ENCODE measurements at places on chromosomes 1 and 21.

DNA sequence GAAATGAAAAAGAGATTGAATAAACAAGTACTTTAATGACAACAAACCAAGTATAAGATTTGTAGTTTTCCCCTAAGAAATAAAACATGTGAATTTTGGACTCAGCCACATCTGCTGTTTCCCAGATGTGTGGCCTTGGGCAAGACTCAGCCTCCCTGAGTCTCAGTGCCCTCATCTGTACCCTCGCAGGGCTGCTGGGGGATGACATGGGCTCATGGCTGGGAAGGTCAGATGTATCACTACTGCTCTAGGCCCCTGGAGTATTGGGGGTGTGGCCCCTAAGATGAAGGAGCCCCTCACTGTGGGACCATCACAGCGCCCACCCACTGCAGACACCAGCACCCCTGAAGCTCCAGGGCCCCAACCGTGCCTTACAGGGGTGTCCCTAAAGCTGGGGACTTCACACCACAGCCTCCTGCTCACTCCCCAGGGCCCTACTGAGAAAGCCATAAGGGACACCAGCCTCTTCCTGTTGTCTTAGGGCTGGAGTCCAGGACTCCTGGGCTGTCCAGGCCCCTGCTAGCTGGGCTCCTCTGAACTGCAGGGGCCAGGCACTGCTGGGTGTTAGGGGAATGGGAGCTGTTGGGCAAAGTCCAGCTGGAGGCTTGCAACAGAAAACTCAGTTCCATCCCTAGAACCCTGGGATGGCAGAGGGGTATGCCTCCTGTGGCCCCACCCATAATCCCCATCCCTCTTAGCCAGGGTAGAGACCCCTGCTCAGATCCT is 104.0 kb upstream of the WNT4 start:
- no peak for DNase-seq

GRCh38 chr21:44636209-44637017 is 743 bp upstream of the KRTAP10-10 start:
- DNase-seq = no peak

DNA sequence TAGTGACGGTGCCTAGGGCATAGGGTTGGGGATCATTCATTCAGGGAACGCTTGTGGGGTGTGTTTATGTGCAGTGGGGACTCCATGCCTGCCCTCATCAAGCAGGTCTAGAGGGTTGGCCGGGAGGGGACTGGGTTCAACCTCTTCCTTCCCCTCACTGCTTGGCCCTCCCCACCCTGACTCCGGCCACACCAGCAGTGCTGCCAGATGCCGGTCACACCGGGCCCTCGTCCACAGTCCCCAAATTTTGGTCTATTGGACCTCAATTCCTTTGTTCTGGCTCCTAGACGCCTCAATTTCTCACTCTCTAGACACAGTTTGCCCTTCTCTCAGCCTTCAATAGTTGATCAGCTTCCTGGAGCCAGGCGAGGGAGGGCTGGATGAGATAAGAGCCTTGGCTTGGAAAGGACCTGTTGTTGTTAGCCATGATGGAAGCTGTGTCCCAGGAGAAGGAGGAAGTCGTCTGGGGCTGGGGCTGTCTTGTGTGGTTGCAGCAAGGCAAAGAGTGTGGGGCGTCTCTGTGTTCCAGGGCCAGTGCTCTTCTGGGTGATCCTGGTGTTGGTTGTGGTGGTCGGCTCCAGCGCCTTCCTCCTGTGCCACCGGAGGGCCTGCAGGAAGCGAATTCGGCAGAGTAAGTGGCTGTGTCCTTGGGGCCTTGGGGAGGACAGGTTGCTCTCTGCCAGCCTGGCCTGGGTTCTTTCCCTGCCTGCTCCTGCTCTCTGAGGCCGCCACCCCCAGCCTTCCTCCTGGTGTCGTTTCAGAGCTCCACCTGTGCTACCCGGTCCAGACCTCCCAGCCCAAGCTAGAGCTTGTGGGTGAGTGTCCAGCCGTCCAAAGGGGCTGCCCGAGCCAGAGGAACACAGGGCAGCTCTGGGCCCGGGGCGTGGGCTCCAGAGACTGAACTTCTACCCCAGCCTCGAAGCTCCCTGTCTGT is 41.1 kb upstream of the TNFRSF1B start:
- DNase-seq = no peak

DNA sequence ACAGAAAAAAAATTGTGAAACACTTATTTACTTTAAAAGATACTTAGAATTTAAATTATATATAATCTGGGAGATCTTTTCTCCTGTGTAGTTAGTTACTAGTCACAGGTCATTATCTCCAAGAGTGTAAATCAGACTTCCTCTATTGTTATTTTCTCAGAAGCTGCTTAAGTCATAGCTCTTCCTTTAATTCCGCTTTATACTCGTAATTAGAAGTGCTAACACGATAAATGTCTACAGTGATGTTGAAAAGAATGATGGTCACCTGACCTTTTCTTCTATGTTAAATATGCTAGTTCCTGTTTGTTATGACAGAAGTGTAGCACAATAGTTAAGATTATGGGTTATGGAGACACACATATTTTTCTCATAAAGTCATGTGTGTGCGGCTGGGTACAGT is 123.6 kb downstream of the TGFB2 start:
- no peak for DNase-seq

GRCh38 chr1:89037186-89037585 is 14.5 kb upstream of the GBP3 start:
- DNase-seq = no peak

DNA sequence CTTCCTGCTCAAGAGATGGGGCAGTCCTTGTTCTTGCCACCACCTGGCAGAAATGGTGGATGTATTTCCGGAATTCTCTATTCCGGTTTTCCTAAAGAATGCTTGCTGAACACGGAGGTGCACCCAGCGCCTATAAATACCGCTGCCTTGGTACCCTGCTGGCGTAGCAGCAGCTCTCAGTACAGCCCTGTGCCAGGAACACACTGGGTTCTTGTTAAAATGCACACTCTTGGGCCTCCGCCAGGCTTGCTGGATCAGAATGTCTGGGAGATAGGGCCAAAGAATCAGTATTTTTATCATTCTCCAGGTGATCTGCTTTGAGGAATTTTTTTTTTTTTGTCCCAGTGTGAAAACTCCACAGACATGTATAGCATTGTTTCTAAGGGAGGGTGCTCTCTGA is 54.2 kb downstream of the IGSF5 start:
- no peak for DNase-seq

GRCh38 chr21:24112020-24112419 is 1495.3 kb downstream of the MRPL39 start:
- no peak for DNase-seq

- no peak for DNase-seq
These were observed 103.5 kb downstream of the RPE65 start for GRCh38 chr1:68346188-68346808.

DNA sequence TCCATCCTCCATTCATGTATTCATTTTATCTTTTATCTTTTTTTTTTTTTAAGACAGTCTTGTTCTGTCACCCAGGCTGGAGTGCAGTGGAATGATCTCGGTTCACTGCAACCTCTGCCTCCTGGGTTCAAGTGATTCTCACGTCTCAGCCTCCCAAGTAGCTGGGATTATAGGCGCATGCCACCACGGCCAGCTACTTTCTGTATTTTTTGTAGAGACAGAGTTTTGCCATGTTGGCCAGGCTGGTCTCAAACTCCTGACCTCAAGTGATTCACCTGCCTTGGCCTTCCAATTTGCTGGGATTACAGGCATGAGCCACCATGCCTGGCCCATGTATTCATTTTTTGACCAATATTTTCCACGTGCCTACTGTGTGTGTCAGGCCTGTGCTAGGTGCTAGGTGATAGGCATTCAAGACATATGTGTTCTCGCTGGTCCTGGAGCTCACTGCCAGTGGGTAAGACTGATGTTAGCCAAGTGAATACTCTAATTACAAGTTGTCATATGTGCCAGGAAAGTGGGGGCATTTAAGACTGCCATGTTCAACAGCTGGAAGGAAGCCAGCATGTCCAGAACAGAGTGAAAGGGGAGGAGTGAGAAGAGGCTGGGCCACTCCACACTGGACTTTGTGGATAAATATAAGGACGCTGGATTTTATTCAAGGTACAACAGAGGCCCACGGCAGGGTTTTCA is 5.3 kb upstream of the CELSR2 start:
- no peak for DNase-seq

DNA sequence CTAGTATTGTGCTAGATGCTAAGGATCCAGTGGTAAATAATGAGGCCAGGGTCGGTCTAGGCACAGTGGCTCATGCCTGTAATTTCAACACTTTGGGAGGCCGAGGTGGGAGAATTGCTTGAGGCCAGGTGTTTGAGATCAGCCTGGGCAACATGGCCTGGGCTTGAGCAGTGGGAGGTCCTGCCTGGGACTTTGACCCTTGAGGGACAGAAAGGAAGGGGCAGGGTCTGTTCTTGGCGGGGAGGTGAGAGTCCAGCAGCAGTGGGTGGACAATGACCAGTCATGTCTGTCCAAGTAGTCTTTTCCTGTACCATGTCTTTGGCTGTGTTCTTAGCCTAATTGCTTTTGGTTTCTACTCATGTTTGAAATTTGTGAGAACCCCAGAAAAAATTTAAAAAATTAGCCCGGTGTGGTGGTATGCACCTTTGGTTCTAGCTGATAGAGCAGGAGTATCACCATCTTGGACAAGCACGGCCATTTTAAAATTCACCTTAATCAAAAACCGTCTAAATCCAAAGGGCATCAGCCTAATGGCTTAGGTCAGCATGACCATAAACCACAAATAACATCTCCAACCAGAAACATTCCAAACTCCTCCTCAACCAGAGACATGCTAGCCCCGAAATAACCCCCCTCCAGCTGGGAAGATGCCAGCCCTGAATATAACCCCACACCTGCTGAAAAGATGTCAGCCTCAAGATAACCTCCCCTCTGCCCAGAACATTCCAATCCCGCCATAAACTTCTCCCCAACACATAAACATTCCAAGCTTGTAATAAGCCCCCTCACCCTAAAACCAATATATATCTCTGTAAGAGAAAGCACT is 6.8 kb upstream of the AK2 start:
- no peak for DNase-seq

DNA sequence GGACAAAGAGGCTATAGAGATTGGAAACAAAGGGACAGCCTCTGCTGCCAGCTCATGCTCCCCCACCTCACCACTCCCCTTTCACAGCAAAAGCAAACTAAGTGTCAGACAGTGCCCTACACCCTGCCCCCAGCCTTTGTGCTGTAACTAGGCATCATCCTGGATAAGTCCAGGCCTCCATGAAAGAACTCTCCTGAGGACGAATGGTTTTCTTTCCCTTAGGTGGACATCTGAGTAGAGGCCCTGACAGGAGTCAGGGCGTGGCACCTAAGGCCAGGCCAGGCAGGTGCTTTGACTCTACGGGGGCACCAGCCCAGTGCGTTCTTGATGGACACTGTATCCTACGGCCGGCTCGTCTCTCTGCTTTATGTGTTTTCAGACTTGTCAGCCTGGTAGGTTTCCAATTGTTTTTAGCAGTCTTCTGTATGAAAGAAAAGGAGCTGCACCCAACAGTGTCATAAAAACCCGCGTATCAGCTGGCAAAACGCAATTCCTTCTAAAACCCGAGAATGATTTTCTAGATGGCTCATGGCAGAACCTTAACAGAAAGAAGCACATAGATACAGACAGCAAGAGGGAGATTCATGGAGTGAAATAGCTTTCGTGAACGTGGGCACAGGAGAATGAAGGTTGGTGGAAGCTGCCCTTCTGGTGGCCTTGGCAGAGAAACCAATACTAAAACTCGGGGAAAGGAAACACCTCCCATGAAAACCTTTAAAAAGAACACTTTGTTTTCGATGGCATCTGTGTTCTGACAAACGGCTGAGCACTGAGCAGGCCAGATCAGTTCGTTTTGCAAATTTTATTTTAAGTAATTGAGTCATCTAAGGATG is 51.7 kb upstream of the AJAP1 start:
- no peak for DNase-seq

GRCh38 chr1:56508523-56508983 is 70.8 kb downstream of the PLPP3 start:
- no peak for DNase-seq

- DNase-seq = no peak
These were observed 173.2 kb downstream of the COP1 start for GRCh38 chr1:176033881-176034280.

GRCh38 chr1:72062584-72062983 is 219.8 kb downstream of the NEGR1 start:
- DNase-seq = no peak

DNA sequence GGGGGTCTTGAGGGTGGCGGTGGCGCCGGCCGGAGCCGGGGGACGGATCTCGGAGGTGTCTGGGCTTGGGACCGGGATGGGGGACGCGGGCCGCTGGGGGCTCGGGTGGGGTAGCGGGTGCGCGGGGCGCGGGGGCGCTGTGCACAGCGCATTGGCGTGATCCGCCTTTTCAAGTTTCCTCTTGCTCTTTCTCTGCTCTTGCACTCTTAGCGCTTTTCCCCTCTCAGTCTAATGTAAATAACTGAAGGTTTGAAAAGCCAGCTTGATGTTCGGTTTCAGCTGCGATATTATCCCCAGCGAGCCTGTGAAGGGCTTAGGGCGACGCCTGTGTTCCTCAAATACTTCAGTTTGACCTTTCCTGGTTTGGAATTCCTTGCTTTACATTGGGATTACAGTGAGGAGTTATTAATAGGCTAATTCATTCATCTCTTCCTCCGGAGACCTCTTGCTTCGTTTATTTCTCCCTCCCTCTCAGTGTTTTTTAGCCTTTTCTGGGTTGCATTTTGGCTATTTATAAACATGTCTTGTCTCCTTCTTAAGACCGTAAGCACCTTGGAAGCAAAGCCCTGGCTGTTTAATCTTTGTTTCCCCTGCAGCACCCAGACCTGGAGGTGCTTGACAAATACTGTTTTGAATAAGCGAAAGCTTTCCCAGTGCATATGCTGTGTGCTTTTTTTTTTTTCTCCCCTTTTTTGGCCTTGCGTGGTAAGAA is 693 bp downstream of the RAB4A start:
- no peak for DNase-seq

DNA sequence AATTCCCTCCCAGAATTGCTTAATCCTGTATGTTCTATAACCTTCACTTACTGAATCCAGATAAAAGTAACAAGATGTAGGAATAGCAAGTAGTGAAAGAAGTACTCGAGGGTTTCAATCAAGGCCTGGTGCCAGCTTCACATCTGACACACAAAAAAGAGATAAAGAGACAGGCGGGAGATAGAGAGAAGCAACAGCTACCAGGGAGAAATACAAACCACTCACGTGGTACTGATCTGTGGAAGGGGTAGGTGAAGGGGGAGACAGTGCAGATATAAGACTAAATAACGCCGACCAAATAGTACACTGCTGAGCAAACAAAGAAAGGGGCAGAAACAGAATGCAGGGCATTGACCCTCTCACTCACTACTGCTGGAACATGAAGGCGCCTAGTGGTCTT is 295.2 kb downstream of the NEGR1 start:
- no peak for DNase-seq

- DNase-seq = no peak
These were observed 15.8 kb upstream of the TNFRSF8 start for GRCh38 chr1:12047120-12047876.

Measured in caudate nucleus (tissue), 63 donors.